ENCODE measurements at places on chromosomes 4 and X. TPM values are rescaled to one million over a fixed set of nuclear protein-coding genes. Genes with fewer than 3 reads are reported as not detected.
A peak's percentile ranks its signal among the peaks of the same experiment; 100 is the strongest.

Gene DCAF12L2
- total RNA-seq, result 3.2 TPM

Gene COL4A6
- total RNA-seq, result 39.0 TPM

DNA sequence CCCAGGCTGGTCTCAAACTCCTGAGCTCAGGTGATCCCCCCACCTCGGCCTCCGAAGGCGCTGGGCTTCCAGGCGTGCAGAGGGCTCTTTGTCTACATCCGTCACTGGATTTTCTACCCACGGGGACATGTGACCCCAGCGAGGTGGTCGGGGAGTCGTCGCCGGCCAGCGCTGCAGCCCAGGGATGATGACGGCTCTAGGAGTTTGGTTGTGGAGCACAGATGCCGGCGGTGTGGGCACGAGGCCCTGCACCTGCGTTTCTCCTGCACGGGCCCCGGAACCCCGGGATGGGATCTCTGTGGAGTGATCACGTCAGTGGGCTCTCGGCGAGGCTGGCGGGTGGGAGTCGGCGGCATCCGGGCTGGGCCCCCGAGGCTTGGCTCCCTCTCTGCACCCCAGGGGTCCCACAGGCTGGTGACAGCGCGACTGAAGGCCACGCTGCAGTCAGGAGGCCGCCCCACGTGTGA, 9.1 kb upstream of the GTPBP6 start:
- no peak for DNase-seq

DNA sequence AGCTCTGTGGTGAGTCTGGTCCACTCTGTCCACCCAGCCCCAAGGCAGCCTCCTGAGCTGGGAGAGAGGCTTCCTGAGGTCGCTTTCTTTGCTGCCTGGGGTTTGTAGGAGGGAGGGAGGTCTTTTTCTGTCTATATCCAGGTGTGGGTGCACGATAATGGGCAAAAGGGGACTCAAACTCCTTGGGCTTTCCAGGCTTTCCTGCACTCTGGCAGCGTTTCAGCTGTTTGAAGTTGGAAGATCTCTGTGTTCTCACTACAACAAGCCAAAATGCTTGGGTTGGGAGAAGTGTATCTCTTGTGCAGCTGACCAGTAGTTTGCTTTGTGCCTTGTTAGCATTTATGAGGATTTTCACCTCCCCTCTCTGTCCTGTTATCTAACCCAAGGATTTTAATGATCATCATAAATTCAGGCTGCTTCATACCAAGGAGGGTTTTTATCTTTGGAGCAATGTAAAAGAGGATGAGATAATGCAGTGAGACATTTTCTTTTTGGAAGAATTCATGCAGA, 126.3 kb downstream of the REPS2 start:
- DNase-seq, result no peak

GRCh38 chr4:119233191-119233590, 20.7 kb downstream of the USP53 start:
- DNase-seq, result no peak

- DNase-seq, result no peak
These were observed 205.3 kb upstream of the KLF8 start for GRCh38 chrX:56026815-56027214.

- no peak for DNase-seq
These were observed 1.4 kb downstream of the ADGRA3 start for GRCh38 chr4:22514481-22514880.

DNA sequence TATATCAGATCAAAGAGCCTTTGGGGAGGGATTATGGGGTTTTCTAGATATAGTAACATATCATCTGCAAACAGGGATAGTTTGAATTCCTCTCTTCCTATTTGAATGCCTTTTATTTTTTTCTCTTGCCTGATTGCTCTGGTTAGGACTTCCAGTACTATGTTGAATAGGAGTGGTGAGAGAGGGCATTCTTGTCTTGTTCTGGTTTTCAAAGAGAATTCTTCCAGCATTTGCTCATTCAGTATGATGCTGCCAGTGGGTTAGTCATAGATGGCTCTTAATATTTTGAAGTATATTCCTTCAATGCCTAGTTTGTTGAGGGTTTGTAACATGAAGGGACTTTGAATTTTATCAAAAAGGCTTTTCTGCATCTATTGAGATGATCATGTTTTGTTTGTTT, 25.6 kb upstream of the ABCB7 start:
- no peak for DNase-seq

DNA sequence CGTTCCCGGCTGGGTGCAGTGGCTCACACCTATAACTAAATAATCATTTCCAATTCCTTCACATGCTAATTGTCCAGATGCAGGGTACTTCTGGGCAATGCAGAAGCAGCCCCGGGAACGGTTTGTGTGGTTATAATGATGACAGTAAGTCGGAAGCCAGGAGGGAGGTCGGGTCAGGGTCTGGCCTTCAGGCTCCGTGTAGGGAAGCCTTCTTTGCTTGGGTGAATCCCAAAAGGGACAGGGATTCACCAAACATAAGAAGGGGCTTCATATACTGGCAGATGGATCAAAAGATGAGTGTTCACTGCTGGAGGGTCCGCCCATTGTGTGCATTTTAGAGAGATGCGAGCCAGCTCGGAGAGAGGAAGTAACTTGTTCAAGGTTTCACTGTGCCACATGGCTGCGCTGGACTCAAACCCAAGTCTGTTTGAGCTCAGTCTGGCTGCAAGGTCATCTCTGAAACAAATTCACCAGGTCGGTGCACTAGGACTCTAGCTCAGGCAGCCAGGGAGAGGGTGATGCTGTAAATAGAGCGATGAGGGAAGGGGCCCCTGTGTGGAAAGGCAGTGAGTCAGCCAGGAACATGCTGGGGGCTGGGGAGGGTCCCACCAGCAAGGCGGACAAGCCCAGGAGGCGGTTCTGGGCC, 4.8 kb upstream of the KIAA0232 start:
- DNase-seq, result no peak

DNA sequence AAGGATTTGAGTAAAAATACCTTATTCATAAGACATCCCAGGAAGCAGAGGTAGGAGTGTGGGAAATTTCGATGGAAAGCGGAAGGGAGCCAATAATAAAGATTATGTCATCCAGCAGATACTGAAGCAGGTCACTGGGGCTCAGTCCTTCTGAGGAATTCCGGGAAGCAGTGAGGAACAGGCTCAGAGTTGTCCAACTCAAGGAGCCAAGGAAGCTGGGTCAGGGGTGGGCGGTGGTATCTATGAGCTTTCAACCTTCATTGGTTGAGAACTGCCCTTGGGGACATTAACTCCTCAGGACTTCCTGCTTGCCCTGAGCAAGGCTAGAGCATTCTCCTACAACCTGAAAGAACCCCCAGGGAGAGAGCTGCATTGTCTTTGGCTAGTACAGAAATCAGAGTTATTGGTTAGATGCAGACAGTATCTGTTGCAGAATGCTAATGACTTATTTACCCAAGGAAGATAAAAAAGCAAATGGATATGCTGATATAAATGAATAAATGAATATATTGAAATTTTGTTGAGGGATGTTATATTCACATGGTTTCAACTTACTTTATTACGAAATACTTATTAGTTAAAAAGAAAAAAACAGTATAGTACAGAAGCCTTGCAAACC, 68.2 kb downstream of the DMP1 start:
- no peak for DNase-seq

DNA sequence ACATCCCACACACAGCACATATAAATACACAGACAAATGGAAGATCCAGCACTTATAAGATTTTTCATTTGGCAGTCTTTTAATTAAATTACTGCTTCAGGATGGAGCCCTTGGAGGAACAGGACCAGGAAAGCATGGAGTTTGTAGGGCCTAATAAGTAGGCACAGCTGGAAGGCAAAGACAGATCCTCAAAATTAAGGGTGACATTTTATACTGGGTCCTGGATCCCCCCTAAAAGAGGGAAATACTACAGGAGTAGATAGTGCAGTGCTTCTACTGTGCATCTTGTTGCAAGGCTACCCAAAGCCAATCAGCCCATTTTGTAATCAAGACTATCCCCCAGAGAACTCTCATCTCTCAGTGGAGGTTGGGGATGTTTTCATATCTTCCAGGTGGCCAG, 1860.7 kb upstream of the PCDH10 start:
- no peak for DNase-seq

DNA sequence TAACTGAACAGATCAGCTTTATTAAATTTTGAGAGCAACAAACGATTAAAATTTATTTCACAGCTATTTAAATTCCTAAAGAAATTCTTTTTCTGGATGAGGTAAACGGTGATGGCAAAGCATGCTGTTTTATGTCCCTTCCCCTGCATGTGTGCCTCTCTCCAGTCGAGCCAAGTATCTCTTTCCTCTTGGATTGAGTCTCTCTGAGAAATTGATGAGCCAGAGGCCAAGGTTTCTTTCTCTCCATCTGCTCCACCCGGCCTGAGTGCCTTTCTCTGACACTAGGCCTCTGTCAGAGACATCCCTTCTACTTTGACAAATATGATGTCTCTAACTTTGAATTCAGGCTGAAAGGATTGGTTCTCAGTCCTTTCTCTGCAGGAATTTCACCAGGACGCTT, 42.6 kb upstream of the PARM1 start:
- no peak for DNase-seq

DNA sequence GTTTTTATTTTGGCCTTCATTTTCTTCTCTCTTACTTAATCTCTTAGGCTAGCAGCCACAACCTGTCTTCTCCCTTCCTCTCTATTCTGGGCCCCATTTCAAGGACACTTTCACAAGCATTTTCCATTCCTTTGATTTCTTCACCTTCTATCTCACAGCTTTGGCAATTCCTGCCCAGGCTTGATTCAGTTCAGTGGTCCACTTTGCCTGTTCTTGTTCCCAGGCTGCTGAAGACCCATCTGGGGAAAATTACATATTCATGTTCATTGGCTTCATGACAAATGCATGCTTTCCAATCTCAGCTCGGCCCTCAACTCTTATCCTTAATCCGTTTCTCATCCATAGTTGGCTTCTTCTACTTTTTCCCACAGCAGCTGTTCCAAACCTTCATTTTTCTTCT, 38.7 kb upstream of the LPAR4 start:
- no peak for DNase-seq

GRCh38 chrX:119495734-119496726, 27.8 kb downstream of the SLC25A5 start:
- DNase-seq, result no peak

GRCh38 chr4:8016527-8016926, 76.9 kb upstream of the AFAP1 start:
- no peak for DNase-seq

GRCh38 chr4:105145903-105146275, 787 bp upstream of the TET2 start:
- no peak for DNase-seq

DNA sequence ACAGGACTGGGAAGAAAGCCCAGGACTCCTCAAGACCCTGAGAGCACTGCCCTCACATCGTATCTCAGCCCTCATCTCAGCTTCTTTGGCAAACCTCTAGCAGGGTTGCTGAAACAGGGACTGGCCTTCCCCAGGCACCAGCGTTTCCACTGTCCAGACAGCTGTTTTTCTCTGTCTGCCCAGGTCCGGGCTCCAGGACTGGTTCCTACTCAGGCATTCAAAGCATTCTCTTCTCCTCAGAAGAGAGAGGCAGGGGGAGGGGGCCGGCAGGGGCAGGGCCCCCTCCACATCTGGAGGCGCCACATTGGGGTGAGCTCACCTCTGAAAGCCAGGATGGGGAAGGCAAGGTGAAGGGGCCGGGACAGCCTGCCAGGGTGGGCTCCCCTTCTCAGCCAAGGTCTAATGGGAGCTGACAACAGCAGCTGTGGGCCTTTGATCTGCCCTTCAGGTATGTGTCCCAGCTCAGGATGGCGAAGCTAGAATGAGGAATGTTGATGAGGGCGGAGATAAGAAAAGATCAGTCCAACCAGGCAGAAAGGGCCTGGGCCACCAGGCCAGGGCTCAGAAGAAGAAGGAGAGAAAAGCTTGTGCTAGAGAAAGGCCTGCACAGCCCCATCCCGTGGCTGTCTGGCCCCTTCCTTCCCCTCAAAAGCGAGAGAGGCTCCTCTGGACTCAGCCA, 60.4 kb downstream of the PJA1 start:
- no peak for DNase-seq

GRCh38 chr4:3805026-3805425, 38.8 kb downstream of the ADRA2C start:
- no peak for DNase-seq

DNA sequence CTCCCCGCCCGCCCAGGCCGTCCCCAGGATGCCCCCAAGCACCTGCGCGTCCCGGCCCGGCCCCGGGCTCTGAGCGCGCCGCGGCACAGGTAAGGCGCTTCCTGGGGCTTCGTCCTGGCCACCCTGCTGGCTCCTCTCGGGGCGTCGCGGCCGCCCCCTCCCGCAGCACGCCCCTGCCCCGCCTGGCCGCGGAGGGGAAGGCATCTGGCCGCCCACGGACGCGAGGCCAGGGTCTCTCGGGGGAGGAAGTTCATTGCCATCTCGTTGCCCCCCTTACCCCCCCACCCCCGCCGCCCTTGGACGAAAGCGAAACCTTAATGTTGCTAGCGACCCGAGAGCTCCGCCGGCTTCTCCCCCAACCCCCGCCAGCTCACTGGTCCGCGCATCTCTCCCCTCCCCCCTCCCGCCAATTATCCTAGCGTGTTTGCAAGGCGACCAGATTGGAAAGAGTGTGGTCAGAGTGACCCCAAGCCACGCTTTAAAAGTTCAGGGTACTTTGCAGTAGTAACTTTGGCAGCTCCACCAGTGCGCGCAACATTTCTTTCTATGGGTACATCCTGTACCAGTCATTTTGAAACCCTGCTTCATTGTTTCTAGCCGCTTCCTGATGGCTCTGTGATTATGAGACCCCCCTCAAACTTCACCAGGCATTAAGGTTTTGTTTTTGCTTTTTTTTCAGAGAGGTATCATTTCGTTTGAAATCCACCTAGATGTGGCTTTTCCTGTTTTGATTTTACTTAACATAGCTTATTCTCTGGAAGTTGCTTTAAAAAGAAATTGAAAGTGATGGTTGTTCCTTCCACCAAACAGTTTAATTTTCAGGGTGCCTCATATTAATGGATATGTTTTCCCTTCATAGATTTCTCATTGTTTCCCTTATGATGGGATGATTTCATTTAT, 626 bp downstream of the TBC1D1 start:
- DNase-seq, result no peak

DNA sequence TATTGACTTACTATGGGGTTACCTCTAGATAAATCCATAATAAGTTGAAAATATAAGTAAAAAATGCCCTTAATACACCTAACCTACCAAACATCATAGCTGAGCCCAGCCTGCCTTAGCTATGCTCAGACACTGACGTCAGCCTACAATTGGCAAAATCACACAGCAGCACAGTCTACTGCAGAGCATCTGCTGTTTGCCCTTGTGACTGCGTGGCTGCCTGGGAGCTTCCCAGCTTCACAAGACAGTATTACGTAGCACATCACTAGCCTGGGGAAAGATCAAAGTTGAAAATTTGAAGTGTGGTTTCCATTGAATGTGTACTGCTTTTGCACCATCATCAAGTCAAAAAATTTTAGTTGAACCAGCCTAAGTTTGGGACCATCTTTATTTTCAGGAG, 8.8 kb downstream of the HTT-AS start:
- DNase-seq, result no peak

GRCh38 chr4:171025343-171025742, 787.9 kb upstream of the GALNTL6 start:
- no peak for DNase-seq

GRCh38 chr4:173013232-173013930, 155.2 kb upstream of the GALNT7 start:
- DNase-seq, result peak; percentile 36

GRCh38 chr4:120158046-120158445, 91.4 kb upstream of the MAD2L1 start:
- no peak for DNase-seq

- DNase-seq, result no peak
These were observed 182.7 kb upstream of the PCDH7 start for GRCh38 chr4:30537456-30537855.
